Pancreas (tissue), 10 donors: ENCODE measurements at places on chromosomes 11 and 22. TPM values are rescaled to one million over a fixed set of nuclear protein-coding genes. Genes with fewer than 3 reads are reported as not detected.

DNA sequence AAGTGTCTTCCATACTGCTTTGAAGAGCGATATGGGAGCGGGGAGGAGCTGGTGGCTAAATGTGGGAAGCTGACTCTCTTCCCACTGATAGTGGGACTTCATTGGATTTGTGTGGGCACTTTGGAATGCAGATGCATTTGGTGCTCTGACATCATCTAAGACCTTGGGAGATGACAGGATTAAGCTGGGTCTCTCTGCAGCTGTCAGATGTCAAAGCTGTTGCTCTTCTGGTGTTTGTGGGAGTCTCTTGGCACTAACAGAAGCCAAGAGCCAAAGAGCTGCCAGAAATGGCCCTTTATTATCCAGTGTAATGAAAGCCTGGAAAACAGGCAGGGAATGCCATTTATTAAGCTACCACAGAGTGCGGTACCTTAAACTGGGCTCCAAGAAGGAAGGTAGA is 20.6 kb downstream of the GRAMD1B start:
- no peaks in the 10 kb centered on the region for H3K36me3 ChIP-seq
- DNase-seq, result no peak
- no peak overlapping the region for H3K27ac ChIP-seq
- no peaks in the 10 kb centered on the region for H3K4me1 ChIP-seq
- no peak overlapping the region for H3K4me3 ChIP-seq

- no peak overlapping the region for H3K27ac ChIP-seq
- no peaks in the 10 kb centered on the region for H3K36me3 ChIP-seq
- no peaks in the 10 kb centered on the region for H3K4me1 ChIP-seq
Observed at GRCh38 chr11:69773626-69774353, 1.4 kb downstream of the FGF4 start.

Gene NOX4
- total RNA-seq, result 1.1 TPM

- H3K27ac ChIP-seq, result no peak overlapping the region
- no peaks in the 10 kb centered on the region for H3K36me3 ChIP-seq
- no peaks in the 10 kb centered on the region for H3K27me3 ChIP-seq
Observed at GRCh38 chr22:27990879-27991278, 71.8 kb upstream of the PITPNB start.

GRCh38 chr11:24324211-24324610 is 172.6 kb upstream of the LUZP2 start:
- no peak overlapping the region for H3K4me3 ChIP-seq
- no peak for DNase-seq
- H3K4me1 ChIP-seq, result no peaks in the 10 kb centered on the region
- no peak overlapping the region for H3K27ac ChIP-seq

DNA sequence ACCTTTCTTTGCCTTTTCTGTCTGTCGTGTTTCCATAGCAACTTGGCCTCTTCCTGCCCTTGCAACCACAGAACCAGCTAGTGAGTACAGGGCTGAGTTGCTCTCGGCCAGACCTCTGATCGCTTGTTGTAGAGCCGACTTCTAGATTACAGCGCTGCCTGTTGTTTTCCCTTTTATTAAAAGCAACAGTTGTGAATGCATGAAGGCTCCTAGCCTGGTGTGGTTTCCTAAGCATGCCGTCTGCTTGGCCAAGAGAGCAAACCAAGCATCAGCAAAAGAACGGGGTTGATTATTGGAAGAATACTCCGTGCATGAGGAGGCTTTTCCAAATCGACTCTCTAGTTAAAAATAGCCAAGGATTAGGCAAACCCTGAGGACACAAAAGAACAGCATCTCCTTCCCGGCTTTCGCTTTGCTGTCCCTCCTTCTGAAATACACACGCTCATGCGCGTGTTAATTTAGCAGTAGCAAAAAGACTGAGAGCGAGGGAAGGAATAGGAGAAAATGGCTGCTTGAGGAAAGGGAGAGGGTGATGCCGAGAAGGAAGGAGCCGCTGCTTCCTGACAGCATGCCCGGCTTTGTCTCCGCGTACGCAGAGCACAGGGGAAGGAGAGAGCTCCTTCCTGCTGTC is 71.5 kb upstream of the TTC12 start:
- no peaks in the 10 kb centered on the region for H3K36me3 ChIP-seq
- H3K4me3 ChIP-seq, result peak overlapping the region; percentile 9
- H3K4me1 ChIP-seq, result no peaks in the 10 kb centered on the region
- no peak for DNase-seq

DNA sequence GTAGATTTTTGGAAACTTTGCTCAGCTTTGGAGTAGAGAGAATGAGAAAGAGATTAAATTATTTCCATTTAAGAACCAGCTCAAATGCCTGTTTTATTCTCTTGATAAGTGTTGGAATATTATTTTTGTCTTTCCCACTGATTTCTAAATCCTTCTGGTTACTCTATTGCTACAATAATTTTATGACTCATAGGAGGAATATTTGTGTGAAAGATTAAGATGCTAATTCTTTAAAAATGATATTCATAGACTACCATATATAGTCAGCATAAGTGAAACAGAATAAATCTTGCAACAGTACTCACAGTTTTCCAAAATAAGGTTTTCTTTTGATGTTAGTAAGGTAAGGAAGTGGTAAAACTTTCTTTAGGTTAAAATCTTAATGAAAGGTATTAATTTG is 60.9 kb downstream of the YAP1 start:
- H3K27ac ChIP-seq, result no peak overlapping the region
- no peaks in the 10 kb centered on the region for H3K36me3 ChIP-seq
- DNase-seq, result no peak
- H3K4me1 ChIP-seq, result peaks cover 5% of the 10 kb centered on the region
- H3K27me3 ChIP-seq, result no peaks in the 10 kb centered on the region

DNA sequence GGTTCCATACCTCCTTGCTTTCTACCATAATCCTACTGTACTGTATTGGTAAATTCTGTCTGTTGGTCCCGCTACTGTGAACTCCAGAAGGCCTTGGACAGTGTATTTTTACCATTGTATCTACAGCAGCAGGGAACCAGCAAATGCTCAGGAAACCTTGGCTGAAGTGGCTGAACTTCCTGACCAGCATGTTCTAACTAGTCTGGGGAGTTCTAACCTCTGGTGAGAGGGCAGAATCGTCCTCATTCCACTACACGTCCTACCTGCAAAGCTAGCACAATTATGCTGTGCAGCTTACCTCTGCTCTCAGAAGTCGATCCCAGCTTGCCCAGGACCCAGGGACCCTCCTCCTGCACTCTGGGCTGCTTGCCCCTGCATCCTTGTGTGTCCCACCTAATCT is 283.1 kb downstream of the TENM4 start:
- no peaks in the 10 kb centered on the region for H3K36me3 ChIP-seq
- DNase-seq, result no peak
- H3K27ac ChIP-seq, result no peak overlapping the region
- H3K4me3 ChIP-seq, result no peak overlapping the region

Gene USP2
- 6.5 TPM for total RNA-seq

DNA sequence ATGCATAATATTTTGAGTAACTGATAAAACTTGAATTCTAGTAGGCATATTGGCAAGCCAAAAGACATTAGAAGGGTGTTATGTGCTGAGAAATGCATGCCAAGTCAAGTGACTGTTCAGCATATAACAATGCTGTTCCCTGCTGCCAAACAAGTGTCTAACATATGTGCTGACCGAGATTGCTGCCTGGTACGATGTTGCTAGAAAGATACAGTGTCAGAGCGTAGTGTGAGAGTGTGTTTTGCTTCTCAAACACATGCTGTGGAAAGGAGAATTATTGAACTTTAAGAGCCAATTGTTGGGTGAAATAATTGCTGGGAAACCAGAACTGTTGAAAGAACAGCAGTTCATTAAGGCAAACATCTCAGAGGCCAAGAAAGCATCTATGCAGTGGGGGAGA is 71.3 kb upstream of the GRIA4 start:
- no peak for DNase-seq
- no peaks in the 10 kb centered on the region for H3K4me1 ChIP-seq
- H3K27me3 ChIP-seq, result no peaks in the 10 kb centered on the region
- no peaks in the 10 kb centered on the region for H3K36me3 ChIP-seq
- no peak overlapping the region for H3K27ac ChIP-seq

Gene PLEKHA7
- total RNA-seq, result 18.0 TPM

DNA sequence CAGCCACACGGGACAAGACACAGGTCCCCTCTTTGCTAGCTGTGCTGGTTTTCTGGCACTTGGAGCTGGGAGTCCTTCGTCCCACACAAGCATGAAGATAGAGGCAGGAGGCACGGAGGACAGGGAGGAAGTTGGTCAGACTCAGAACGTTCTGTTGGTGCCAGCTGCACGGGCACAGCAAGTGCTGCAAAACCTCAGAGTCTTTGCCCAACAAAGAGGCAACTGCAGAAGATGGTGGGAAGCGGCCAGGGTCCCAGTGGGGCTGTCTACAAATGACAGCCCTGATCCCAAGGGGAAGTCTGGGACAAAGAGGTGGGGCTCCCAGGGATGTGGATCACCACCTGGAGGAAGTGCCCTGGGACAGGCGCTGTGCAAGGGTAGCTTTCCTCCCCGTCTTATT is 9.4 kb upstream of the OSM start:
- H3K27me3 ChIP-seq, result no peaks in the 10 kb centered on the region
- no peak overlapping the region for H3K4me3 ChIP-seq
- no peak overlapping the region for H3K27ac ChIP-seq
- DNase-seq, result no peak
- H3K36me3 ChIP-seq, result no peaks in the 10 kb centered on the region
- H3K4me1 ChIP-seq, result no peaks in the 10 kb centered on the region

GRCh38 chr22:35564975-35565867 is 24.6 kb downstream of the RASD2 start:
- H3K36me3 ChIP-seq, result no peaks in the 10 kb centered on the region
- H3K27me3 ChIP-seq, result no peaks in the 10 kb centered on the region
- no peak overlapping the region for H3K27ac ChIP-seq
- DNase-seq, result no peak
- no peak overlapping the region for H3K4me3 ChIP-seq

GRCh38 chr11:72776844-72777754 is 16.7 kb downstream of the STARD10 start:
- peak overlapping the region; percentile 8 for H3K4me3 ChIP-seq
- peak overlapping the region; percentile 66 for H3K27ac ChIP-seq
- DNase-seq, result peak; percentile 77

Gene FAT3
- total RNA-seq, result 0.05 TPM

DNA sequence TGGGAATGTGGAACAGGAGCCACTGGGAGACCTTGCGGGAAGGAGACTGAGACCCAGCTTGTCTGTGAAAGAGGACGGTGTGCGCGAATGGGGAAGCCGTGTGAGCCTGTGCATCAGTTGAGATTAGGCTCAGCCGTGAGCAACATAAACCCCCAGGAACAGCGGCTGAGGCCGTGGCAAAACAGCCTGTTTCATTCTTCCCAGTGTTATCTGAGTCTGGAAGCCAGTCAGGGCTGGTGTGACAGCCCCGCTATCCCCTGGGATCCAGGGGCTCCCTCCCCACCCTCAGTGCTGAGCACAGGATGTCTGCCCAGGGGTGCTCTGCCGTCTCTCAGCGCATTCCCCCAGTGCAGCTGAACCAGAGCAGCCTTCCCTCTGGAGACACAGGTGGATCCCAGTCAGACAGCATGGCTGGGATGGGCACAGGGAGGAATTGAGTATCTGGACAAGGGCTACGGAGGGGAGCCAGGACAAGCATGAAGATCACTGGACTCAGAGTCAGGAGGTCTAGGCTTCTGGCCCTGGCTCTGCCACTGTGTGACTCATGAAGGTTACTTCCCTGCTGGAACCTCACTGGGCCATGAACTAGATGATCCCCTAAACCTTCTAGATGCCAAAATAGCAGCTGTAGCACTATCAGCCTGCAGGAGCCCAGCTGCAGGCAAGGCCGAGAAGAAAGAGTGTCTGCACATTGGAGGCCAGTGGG is 8.6 kb downstream of the OAF start:
- H3K27ac ChIP-seq, result peak overlapping the region; percentile 22
- no peaks in the 10 kb centered on the region for H3K36me3 ChIP-seq
- peaks cover 19% of the 10 kb centered on the region for H3K4me1 ChIP-seq
- DNase-seq, result no peak

GRCh38 chr11:66971488-66971887 is 3.6 kb upstream of the C11orf86 start:
- H3K36me3 ChIP-seq, result no peaks in the 10 kb centered on the region
- H3K4me1 ChIP-seq, result no peaks in the 10 kb centered on the region
- H3K27ac ChIP-seq, result peak overlapping the region; percentile 41
- DNase-seq, result no peak

Gene MRGPRF
- total RNA-seq, result 0.98 TPM

DNA sequence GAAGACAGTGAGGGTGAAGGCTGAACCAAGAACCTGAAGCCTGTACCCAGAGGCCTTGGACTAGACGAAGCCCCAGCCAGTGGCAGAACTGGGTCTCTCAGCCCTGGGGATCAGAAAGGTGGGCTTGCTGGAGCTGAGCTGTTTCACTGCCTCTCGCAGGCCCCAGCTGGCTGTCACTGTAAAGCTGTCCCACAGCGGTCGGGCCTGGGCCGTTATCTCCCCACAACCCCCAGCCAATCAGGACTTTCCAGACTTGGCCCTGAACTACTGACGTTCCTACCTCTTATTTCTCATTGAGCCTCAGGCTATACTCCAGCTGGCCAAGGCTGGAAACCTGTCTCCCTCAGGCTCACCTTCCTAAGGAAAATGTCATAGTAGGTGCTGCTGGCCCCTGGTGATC is 4.1 kb downstream of the PPP1CA start:
- peaks cover 4% of the 10 kb centered on the region for H3K4me1 ChIP-seq

DNA sequence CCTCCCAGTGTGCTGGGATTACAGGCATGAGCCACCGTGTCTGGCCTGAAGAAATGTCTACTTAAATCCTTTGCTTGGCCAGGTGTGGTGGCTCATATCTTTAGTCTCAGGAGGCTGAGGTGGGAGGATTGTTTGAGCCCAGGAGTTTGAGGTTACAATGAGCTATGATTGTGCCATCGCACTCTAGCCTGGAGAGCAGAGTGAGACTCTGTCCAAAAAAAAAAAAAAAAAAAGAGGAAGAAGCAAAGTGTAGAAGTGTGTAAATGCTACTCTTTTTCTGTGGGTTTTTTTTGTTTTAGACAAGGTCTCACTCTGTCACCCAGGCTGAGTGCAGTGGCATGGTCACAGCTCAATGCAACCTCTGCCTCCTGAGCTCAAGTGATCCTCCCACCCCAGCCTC is 6.4 kb upstream of the ATG16L2 start:
- H3K36me3 ChIP-seq, result no peaks in the 10 kb centered on the region
- no peak overlapping the region for H3K4me3 ChIP-seq
- no peak for DNase-seq
- no peaks in the 10 kb centered on the region for H3K27me3 ChIP-seq
- H3K27ac ChIP-seq, result no peak overlapping the region

Gene FGF4
- total RNA-seq, result not detected

DNA sequence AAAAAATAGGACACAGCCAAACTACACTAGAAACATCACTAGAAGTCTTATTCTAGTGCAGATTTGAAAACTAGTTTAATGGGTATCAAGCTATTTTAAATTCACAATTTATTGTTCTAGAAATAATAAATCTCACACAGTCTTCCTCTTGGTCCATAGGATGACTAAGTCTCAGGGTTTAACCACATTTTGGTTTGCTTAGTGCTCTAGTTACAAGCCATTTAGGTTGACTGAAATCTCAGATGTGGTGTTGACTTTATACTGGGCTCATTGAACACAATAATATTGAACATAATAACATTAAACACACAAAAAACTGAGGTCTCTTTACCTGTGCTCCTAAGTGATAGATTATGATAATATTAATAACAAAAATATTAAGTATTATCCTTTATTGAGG is 760.3 kb upstream of the CCDC179 start:
- H3K27me3 ChIP-seq, result no peaks in the 10 kb centered on the region
- no peaks in the 10 kb centered on the region for H3K36me3 ChIP-seq
- H3K4me3 ChIP-seq, result no peak overlapping the region
- DNase-seq, result no peak
- H3K27ac ChIP-seq, result no peak overlapping the region
